Smooth muscle cell of the coronary artery (primary cell): ENCODE measurements at places on chromosomes 12 and 14. TPM values are rescaled to one million over a fixed set of nuclear protein-coding genes. Genes with fewer than 3 reads are reported as not detected.

SERPINA5 gene
- total RNA-seq = 0.12 and 2.3 TPM in 2 replicates

NOXRED1 gene
- total RNA-seq = 0.08 and 0.70 TPM in 2 replicates

TSPAN11 gene
- 0.08 and 1.1 TPM in 2 replicates for total RNA-seq

KCTD10 gene
- total RNA-seq = 87.8 and 137 TPM in 2 replicates

PLEKHG7 gene
- total RNA-seq = not detected in 2 replicates

CHGA gene
- total RNA-seq = 0.59 TPM in 1 of 2 replicates, not detected in the other

MEG3 gene
- 24.7 and 175 TPM in 2 replicates for total RNA-seq

C3AR1 gene
- total RNA-seq = under 0.01 and 0.30 TPM in 2 replicates

TDRD9 gene
- total RNA-seq = 0.30 and 4.1 TPM in 2 replicates

TOMM20L gene
- total RNA-seq = not detected in 2 replicates

CMA1 gene
- not detected in 2 replicates for total RNA-seq

DHH gene
- 0.08 TPM in 1 of 2 replicates, not detected in the other for total RNA-seq

PMCH gene
- total RNA-seq = 0.38 TPM in 1 of 2 replicates, not detected in the other

IL31 gene
- not detected in 2 replicates for total RNA-seq

CLEC2D gene
- 0.60 and 2.5 TPM in 2 replicates for total RNA-seq

PTGER2 gene
- 0.60 and 1.3 TPM in 2 replicates for total RNA-seq

TSHR gene
- total RNA-seq = not detected in 2 replicates

SERPINA1 gene
- total RNA-seq = 0.08 TPM in 1 of 2 replicates, not detected in the other

RERGL gene
- total RNA-seq = 0.30 TPM in 1 of 2 replicates, not detected in the other

GALNT9 gene
- not detected in 2 replicates for total RNA-seq

PTPRQ gene
- 0.08 and 0.23 TPM in 2 replicates for total RNA-seq
